ENCODE measurements at places on chromosomes 12 and 14.

DNA sequence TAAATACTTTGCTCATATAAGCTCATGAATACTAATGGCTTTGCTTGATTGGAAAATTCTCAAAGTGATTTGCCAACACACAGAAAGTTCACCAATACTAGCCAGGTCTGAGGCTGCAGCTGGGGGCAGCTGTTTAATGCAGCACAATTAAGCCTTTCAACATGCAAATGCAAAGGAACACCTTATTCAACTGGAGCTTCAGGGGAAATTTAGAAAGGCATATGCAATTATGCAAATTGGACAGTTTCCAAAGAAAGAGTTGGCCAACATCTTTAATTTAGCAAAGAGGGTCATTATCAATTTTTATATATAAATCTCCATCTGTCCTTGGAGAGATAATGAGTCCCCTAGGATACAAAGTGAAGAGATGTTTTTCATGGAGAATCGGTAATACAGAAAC lies 40.2 kb upstream of the OTOGL start:
- no peak for DNase-seq

DNA sequence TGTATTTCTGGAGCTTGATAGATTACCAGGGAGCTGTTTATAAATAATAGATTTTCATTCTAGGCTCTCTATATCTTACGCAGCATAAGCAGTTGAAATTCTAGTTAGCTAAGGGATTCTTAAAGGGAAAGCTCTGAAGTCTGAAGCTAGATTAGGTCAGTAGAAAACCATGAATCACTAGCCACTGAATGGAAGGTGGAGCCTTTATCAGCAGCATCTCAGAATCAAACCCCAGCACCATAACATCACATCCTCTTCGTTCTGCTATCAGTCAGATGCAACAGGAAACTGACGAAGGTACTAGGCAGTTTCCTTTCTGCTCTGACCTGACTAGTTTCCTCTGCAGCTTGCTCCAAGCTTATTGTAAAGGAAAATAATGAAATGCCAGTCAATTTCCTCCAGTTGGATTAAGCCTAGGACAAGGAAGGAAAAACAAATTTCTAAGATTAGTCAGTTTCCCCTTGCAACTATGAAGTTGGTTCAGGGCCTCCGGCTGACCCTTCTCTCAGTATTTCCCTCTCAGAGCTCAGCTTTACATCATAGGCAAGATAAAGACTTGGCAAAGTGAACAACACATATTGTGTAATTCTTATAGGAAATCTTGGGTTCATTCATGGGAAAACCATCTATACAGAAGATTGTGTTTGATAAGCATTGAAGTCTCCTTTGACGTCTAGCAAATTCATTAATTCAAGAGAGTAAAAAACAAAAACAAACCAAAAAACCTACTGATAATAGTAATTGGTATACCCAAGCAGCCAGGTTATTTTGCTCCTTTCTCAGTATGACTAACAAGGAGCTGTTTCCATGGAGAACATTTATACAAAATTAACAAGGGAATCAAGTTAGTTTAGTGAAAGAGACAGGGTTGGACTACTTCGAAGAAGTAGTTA lies 43.4 kb upstream of the CFAP54 start:
- DNase-seq = no peak

DNA sequence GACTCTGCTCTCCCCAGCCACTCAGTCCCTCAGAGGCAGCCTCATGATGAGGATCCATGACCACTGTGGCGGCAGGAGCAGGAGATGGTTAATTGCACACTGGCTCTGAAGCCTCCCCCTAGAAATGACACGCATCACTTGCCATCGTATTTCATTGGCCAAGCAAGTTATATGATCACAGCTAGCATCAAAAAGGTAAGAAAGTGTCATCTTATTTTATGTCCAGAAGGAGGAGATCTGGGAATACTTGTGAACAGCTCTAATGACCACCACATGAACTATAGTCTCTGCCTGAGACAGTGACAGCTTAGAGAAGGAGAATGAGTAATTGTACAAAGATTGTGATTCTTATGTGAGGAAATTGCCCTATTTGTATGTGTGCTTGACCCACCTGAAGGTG lies 363.4 kb downstream of the NUAK1 start:
- no peak for DNase-seq

DNA sequence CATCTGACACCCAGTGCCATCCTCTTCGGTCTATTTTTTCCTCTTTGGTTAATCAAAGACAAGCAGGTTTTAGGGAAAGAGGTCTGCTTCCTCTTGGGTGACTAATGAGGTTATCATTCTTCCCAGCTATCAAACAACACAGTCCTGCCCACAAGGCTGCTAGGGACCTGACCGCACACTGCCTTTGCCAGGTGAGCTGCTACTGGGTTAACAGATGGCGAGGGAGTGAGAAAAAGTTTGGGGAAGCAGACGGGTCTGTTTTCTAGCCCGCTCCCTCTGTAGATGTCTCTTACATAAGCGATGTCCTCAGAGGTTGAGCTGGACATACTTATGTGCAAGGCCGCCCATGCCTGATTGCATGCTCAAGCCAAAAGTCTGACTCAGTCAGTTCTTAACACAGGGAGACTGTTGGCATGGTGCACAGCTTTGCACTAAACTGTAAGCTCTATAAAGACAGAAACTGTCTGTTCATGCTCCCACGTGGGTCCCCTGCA lies 94.1 kb downstream of the SLC15A4 start:
- no peak for DNase-seq

DNA sequence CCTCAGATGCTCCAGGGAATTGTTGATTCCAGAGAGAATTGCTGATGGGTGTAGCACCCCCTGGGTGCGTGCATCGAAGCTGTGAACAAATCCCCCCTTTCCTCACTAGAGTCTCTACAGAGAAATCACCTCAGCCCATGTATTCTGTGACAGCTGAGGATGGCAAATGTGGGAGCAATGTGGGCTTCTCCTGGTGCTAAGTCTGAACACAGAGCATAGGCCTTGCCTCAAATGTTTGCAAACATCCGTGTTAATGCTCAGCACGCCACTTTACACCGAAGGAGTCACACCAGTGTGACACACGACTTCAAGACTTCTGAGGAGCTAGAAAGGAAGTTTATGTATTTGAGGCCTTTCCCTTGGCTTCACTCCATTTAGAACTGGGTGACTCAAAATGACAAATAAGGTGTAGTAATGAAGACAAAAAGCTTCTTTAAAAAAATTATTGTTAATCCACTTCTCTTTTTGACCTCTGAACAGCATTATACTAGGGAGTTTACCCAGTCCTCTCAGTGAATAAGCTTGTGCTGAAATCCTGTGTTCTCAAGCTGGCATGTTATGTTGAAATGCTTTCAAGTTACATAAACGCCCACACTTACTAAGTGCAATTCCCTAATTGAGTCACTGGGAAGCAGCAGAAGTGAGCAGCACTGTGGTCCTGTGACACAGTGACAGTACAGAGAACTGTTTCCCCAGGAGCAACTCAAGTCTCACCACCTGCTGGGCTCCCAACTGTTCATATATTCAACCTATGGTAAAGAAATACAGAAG lies 92.9 kb downstream of the FAR2 start:
- no peak for DNase-seq

- no peak for DNase-seq
Measured at GRCh38 chr14:94944636-94945258, 174.8 kb upstream of the GSC start.

All from stimulated activated CD8-positive, alpha-beta memory T cell treated with anti-CD3 and anti-CD28 coated beads, Interleukin-4, amount 100 ng/mL, for 4 hours (primary cell).